GM13977 (cell line): ENCODE measurements at places on chromosomes 1 and 21.

DNA sequence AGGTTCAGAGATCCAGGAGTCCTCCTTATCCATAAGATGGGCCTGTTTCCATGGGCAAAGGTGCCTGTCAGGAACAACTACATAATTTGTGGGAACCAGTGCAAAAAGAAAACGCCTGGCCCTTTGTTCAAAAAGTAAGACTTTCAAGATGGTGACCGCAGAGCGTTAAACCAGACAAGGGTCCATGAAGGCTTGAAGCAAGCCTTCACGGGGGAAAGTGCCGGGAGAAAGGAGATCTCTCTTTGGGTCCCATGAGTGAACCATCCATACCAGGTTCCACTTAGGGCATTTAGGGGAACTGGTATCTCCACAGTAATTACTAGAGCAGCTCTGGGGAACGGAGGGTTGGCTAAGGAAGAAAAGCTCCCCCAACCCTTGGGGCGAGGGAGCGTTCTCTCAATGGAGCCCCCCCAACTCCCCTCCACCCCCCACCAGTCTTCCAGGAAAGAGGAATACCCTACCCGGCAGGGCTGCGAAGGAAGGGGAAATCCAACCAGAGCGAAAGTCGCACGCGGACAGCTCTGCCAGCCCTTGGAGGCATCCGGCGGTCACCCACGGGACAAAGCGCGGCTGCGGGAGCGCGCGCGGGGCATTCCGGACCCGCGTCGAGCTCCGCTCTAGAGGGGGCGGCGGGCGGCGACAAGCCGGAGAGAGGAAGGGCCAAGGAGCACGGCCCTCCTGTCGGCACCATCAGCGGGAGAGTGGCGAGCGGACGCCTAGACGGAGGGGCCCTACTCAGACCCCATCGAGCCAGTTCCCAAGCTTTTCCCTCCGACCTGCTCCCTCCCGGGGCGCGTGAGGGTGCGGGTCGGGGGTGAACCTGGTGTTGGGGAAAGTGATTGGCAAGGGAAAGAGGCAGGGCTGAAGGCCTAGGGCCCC lies 687 bp upstream of the RASSF5 start:
- DNase-seq = peak; percentile 59

DNA sequence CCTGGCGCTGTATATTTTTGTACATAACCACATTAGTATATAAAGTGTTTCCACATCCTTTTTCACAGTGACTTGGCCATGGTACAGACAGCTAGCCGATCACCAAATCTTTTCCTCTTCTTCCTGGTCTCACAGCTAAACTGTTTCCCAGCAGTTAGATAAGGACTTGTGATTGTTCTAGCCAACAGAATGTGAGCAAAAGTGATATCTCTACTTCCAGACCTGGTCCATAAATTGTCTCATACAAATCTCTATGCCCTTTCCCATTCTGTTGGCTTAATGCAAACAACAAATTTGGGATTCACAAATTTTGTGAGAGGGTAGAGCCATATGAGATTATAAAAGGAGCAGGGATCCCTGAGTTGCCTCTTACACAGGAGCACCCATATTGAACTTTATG lies 19.5 kb downstream of the PAFAH2 start:
- no peak for DNase-seq

- peak; percentile 45 for DNase-seq
These were observed 37.3 kb downstream of the RGL1 start for GRCh38 chr1:183841950-183842794.

DNA sequence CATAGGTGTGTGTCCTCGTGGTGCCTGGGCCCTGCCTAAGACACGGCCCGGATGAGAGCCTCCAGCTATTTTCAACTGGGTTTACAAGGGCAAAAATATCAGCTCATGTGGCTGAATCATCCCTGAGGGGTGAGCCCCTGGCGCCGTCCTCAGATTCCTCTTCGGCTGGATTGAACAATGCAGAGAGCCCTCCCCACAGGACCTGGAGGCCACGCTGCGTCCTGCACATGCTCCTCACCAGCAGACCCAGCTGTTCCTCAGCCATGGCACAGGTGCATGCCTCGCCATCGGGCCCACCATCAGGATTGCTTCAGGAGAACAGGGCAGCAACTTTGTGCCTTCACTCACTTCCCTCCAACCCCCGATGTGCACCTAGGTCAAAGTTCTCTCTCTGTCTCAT lies 35.3 kb downstream of the TFF3 start:
- DNase-seq = no peak

DNA sequence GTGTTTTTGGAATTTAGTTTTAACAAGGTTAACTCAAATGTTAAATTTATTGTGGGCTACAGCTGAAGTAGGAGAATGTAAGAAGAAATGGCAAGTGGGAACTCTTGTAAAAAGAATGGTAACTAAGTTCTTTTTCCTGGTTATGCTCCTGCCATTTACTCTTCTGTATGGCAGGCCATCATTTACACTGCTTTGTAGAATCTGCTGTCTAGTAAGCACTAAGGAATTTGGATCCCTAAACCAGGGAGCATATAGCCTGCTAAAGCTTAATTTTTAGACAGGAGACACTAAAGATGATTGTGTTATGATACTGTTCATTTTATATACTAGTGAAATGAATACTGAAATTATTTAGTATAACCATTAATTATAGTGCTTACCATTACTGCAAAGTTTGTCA lies 85.3 kb downstream of the CAMTA1 start:
- DNase-seq = no peak
